Stimulated activated CD8-positive, alpha-beta memory T cell treated with anti-CD3 and anti-CD28 coated beads, Interleukin-2, amount 100 ng/mL, for 48 hours (primary cell): ENCODE measurements at places on chromosomes 1 and 21.
A peak's percentile ranks its signal among the peaks of the same experiment; 100 is the strongest.

DNA sequence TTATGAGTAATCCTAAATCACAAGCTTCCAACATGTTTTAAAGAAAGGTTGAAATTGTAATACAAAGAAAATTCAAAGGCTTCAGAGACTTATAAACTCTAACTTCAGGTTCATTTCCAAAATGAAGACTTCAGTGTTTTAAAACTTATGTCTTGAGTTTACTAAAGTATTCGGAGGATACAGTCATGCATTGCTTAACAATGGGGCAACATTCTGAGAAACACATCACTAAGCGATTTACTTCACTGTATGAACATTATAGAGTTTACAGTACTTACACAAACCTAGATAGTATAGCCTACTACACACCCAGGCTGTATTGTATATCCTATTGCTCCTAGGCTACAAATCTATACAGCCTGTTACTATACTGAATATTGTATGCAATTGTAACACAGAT lies 38.3 kb downstream of the CEP170 start:
- no peak for DNase-seq

- DNase-seq = no peak
Observed at GRCh38 chr21:32585970-32586369, 647 bp upstream of the TCP10L start.

- no peak for DNase-seq
Observed at GRCh38 chr1:51663105-51663504, 46.2 kb downstream of the OSBPL9 start.

DNA sequence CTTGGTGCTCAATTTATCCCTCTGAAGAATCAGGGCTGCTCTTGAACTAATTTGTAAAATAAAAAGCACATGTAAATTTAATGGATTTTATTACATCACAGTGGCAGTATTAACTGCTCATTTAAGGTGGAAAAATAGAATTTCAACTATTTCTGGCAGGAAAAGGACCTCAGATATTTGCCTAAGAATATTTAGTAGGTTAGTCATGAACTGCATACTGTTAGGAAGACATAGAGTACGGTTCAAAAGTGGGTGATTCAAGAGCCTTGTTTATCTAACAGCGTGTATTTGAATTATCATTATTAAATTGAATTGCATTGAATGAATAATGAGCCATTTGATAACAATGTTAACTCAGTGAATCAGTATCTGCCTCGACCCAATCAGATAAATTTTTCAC lies 248.8 kb upstream of the PBX1 start:
- DNase-seq = no peak

DNA sequence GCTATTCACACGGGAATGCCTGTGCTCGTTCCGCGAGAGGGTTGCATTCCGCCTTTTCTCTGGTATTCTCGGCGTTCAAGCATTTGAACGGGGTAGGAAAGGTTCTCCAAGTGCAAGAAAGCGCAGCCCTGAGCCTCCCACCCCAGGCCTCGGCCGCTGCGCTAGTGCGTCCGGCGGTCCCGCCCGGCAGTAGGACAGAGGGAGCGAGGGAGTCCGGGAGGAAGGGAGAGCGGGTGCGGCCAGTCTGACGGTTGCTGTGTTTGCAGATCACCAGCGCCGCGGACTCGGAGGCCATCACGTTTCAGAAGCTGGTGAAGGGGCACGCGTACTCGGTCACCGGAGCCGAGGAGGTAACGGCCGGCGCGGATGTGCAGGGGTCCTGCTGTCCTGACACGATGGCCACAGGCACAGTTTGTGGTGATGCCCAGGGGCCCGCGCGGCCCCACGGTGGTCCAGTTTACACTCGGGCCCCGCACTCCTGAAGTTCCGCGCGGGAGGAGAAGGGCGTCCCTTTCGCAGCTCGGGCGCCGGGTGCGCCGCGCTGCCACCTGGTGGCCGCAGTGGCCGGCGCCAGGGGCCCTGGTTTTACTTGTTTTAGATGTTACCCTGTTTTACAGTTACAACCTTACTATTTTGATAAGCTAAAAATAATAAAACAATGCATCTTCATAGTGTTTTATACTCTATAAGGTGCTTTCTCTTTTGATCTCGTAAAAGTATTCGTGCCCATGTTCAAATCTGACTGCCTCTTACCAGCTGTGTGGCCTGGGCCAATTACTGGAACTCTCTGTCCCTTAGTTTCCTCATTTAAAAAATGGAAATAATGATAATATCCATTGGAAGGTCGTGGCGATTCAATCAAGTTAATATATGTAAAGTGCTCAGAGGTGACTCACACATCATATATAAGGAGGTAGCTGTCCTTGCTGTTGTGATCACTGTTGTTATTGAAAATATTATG lies 36.7 kb downstream of the CAPN2 start:
- peak; percentile 36 for DNase-seq

GRCh38 chr1:55276671-55277376 lies 61.7 kb upstream of the USP24 start:
- DNase-seq = no peak

DNA sequence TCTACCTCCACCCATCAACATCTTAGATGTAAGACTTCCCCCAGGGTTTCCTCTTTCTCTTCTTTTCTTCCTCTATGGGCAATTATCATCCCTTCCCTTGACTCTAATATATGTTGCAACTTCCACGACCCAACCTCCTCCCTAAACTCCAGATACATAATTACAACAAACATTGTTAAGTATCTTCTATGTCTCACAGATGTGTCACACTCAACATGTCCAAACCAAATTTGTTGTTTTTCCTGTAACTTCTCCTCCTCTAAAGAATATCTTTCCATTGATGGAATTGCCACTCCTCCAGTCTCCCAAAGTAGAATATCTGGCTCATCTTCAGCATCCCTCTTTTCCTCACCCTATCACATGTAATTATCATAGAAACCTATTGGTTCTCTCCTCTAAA lies 314.2 kb downstream of the RWDD3 start:
- DNase-seq = no peak

DNA sequence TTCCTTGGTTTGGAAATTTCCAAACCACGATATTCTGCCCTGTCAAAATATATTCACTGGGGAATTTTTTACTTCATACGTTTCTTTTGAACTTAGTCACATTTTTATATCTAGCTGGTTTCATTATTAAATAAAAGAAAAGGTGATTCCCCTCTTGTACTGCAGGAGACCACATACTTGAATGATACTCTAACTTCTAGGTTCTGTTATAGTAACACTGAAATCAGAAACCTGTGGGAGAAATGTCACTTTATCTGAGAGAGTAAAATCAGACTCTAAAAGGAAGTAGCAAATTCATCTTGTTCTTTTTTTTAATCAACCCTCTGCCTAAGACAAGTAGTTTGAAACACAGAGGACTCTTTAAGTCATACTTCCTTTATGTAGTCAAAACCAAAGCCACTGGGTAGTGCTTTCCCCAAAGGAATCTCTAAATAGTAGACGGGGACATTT lies 34.4 kb downstream of the MRPL39 start:
- DNase-seq = no peak

DNA sequence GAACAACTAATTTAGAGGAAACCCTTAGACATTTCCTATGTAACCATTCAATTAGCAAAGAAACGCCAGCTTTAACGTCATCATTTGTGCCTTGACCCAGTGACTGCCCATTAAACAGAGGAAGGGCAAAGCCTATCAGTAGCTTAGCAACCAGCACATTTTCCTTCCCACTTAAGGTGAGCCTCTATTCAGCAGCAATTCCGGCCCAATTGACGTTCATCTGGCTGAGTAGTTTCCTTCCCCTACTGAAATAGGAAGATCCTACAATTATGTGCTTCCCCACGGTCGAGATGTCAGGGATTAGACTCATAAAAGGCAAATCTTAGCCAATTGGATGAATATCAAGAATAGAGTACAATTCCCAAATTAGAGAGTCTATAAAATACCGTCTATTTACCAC lies 482.1 kb upstream of the ADAMTS5 start:
- DNase-seq = no peak

- DNase-seq = no peak
Observed at GRCh38 chr1:107590900-107591622, 373.9 kb downstream of the VAV3 start.

DNA sequence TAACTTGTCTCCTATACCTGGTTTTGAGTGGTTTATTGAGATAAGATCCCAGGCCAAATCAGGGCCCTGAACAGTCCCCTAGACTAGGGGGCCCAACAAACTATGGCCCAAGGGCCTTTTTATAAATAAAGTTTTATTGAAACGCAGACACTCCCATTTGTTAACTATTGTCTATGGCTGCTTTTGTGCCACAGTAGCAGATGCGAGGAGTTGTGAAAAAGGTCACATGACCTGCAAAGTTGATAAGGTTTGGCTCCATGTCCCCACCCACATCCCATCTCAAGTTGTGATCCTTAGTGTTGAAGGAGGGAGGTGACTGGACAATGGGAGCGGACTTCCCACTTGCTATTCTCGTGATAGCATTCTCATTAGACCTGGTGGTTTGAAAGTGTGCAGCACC lies 29.5 kb upstream of the RAB4A start:
- DNase-seq = no peak

- DNase-seq = no peak
Observed at GRCh38 chr1:97270508-97271307, 549.1 kb downstream of the PTBP2 start.

- no peak for DNase-seq
Observed at GRCh38 chr1:5273280-5274003, 619.0 kb downstream of the AJAP1 start.
